ENCODE measurements at places on chromosomes 2 and 18.

DNA sequence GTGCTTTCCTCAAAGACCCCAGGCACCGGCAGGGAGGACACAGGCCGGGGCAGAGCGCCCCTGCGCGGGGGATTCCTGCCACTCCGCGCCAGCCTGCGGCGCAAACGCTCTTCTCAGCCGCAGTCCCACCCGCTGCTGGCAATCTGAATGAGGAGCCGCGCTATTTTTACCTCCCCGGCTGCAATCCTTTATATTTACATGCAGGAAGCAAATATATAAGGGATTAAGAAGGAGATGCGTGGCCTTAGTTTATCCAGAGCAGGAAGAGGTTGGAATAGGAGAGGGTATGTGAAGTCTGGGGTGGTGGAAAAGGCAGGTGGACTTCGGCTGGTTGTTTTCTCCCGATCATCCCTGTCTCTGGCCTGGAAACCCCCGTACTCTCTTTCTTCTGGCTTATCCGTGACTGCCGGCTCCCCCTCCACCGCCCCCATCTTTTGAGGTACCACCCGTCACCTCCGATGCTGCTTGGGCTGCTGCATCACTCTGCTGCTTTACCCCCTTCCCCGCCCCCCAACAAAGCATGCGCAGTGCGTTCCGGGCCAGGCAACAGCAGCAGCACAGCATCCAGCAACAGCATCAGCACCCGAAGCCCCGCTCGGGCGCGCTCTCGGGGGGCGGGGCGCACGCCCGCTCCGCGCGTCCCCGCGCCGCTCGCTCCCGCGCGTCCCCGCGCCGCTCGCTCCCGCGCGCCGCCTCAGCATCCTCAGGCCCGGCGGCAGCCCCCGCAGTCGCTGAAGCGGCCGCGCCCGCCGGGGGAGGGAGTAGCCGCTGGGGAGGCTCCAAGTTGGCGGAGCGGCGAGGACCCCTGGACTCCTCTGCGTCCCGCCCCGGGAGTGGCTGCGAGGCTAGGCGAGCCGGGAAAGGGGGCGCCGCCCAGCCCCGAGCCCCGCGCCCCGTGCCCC, at the start of gene ADAM23:
Gene ADAM23, plus strand, starts transcription at position 700 of the 902 bp plus-strand sequence. CDS start 335 bp downstream, outside the sequence.
- peak; percentile 27 for DNase-seq

- DNase-seq: peak; percentile 50
Observed at GRCh38 chr18:73791081-73791480, 356.6 kb downstream of the FBXO15 start.

GRCh38 chr2:64104933-64105332, 39.3 kb downstream of the PELI1 start:
- DNase-seq: no peak

GRCh38 chr2:48200620-48201293, 294.5 kb upstream of the FBXO11 start:
- DNase-seq: no peak

- no peak for DNase-seq
Observed at GRCh38 chr18:683531-683930, 26.1 kb downstream of the TYMS start.

Data from fibroblast of skin of left biceps (primary cell).